ENCODE measurements at places on chromosomes 1 and 21.
A peak's percentile ranks its signal among the peaks of the same experiment; 100 is the strongest.

DNA sequence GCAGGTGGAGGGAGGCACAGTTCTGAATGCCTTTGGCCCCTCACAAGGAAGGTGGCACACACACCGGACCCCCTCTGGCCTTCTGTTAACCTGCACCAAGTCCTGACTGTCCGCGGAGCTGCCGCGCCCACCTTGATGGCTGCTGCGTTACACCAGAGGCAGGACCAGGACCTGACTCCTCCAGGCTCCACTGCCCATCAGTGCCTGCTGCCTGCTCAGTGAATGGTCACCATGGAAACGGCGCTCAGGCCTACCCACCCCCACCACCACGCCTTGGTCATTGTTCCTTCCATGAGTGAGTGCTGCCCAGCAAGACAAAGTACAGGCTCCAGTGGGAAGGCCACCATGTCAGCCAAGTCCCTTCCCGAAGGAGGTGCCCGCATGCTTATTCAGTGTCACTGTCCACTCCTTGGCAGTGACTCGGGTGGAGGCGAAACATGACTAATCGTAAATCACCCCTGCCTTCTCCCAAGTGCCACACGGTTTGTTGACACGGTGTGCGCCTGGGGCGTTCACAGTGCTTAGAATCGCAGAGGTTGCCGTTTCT, 57.3 kb downstream of the SLC37A1 start:
- DNase-seq: no peak

DNA sequence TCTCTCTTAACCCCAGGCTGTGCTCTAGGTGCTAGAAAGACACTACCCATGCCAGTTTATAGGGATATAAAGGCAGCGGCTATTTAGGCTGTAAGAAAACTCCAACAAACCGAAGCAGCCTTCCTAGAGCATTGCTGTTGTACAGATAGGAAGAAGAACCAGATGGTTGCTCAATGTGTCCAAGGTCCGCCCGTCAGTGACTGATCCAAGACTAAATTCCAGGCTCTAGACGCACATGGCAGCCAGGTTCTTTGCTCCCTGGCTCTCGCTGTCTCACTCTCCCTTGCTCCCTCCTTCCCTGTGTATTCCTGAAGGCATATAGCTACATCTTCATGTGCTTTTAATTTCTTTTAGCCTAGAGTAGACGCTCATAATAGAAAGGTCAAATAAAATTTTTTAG, 303.4 kb downstream of the KIF26B start:
- no peak for DNase-seq

DNA sequence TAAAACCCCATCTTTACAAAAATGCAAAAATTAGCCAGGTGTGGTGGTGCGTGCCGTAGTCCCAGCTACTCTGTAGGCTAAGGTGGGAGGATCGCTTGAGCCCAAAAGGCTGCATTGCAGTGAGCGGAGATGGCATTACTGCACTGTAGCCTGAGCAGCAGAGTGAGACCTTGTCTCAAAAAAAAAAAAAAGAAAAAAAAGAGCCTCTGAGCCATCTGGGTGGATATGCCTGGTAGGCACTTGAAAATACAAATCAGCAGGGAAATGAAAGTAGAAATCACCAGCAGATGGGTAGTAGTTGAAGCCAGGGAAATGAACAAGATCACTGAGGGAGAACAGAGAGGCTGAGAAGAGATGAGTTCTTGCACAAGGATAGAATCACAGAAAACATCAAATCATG, 131.0 kb upstream of the HMCN1 start:
- DNase-seq: no peak

DNA sequence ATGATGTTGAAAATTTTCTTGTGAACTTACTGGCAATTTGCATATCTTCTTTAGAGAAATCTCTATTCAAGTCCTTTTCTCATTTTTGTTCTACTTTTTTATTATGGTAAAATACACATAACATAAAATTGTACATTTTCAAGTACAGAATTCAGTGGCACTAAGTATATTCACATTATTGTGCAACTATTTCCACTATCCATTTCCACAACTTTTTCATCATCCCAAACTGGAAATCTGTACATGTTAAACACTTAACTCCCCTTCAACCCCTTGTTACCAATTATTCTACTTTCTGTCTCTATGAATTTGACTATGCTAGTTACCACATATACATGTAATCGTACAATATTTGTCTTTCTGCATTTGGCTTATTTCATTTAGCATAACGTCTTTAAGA, 19.4 kb downstream of the EPS15 start:
- DNase-seq: no peak

DNA sequence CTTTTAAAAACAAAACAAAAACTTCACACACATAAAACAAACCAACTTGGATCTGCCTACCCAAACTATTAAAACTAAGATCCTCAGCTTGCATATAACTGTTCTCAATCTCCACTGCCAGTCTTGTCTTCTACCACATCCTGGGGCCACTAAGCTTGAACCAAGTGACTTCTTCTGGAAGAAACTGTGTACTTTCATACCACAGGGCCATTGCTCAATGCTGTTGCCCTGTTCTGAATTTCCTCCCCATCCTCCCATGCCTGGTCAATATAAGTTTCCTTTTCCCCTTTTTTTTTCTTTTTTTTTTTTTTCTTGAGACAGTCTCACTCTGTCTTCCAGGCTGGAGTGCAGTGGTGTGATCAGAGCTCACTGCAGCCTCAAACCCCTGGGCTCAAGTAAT, 109.9 kb downstream of the KIAA0319L start:
- DNase-seq: no peak

- DNase-seq: no peak
These were observed 48.1 kb downstream of the AHDC1 start for GRCh38 chr1:27555700-27556424.

DNA sequence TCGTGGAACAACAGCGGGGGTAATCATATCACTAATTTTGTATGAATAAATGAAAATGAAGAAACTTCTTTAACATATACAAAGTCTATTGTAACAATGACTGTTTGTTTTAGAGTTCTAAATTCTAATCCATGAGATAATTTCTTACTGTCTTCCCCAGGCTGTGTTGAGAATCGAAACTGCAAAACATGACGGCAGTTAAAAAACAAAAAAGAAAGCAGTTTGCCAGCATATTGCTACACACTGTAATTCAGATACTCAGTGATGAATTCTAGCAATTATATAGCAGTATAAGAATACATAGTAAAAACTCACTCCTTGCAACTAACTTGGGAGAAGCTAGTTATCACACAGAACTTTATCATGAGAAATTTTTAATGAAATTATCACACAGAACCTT, 22.1 kb downstream of the INSL5 start:
- DNase-seq: no peak

DNA sequence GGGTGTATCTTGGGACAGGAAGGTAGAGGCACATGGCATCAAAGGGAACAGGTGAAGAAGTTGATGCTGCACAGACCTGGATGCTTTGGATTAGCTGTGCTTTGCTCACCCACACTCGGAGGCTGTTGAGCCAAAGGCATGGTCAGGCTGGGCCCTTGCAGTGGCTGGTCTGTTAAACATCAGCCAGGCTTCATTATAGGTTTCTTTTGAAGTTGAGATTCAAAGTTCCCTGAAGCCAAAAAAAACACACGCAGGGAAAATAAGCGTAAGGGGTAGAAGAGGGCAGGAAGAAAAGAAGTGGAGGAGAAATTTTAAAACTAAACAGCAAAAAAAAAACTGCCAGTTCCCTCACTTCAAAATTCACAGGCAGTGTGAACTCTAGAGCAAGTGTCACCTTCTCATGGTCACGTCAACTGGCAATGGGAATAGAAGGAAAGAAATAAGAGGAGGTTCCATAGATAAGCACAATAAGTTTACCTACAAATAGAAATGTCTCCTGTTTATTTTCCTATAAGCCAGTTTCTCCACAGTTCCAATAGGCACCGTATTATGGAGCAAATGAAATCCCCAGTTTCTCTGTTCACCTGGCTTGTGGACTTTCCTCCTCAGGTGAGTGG, 139.5 kb downstream of the PAPPA2 start:
- DNase-seq: no peak

DNA sequence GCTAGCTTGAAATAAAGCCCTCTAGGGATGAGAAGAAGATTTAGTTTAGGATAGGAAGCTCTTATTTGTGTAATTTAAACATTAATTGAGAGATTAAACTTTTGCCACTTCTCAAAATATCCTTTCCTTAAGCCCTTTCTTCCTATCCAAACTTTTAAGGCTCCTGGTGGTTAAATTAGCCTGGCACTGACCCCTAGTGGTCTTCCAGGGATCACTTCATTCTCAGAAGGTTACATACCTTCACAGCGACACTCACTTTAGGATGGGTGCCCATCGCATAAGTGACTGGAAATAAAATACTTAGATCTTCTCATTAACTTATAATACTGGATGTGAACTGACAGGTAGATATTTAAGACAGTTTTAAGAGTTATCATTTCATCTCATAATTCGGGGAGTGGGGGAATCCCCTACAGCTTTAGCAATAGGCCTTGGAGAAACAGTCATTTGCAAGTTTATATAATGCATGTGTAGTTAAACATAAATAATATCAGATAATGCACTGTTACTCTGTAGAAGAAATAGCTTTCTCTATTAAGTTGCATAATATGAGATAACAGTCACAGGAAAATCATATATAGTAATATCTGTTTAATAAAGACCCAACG, 7.4 kb downstream of the LHX9 start:
- no peak for DNase-seq

- DNase-seq: no peak
These were observed 29.3 kb upstream of the DDAH1 start for GRCh38 chr1:85494074-85494903.

DNA sequence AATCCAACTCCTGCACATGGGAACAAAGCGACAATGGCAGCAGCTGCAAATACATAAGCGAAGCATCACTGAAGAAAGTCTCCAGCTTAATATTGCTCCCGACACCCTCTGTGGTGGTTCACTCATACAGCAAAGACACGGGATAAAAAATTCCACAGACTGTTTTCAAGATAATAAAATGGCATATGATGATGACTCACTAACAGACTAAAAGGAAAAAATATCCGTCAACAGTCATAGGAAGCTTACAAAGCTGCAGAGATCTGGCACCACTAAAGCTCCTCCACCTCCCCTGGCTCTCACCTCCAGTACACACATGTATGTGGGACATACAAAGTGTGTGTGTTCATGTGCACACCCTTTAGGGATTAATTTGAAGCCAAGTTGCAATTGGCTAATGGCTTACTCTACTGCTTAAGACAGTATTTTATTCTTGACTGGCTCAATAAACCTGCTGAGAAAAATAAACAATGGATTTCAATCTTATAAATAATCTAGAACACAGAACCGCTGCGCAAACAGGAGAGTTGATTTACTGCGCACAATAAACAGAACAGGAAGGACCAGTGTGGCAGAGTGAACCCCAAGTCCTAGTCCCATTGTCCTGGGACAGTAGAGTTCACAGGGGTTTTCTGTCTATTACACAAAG, 94.4 kb downstream of the SLC45A1 start:
- DNase-seq: peak; percentile 54

DNA sequence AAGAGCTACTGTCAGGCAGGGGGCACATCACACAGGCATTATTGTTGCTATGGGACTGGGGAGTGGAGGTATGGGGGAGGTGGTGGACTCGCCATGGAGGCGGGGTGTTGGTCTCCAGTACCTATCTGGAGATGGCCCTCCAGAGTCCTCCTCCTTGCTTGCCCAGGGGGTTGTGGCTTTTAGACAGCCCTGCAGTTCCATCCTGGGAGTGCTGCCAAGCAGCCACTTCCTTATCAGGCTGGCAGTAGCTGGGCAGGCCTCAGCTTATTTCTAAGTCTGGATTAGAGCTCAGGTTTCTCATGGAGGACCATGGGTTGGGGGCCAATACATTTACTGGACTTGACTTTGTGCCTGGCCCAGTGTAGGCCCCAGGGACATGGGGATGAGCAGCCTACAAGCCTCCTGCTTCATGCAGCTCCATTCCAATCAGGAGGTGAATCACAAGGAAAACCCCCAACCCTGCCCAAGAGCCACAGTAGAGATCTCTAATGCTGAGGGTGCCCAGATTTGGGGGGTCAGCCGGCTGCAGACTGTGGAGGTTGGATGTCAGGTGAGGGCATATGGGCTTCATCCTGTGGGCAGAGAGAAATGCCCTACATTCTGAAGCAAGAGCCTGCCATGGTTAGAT, 210.7 kb upstream of the EDN2 start:
- no peak for DNase-seq

GRCh38 chr1:152878042-152878441, at the start of gene SMCP:
Gene SMCP (plus strand): TSS chr1:152878322. CDS start chr1:152884423, 6,101 bp downstream.
- no peak for DNase-seq

GRCh38 chr1:24969596-24970398, 39.7 kb upstream of the RUNX3 start:
- DNase-seq: no peak

- no peak for DNase-seq
These were observed 27.8 kb upstream of the STUM start for GRCh38 chr1:226520640-226521355.

- DNase-seq: no peak
These were observed 3.2 kb upstream of the SNAPIN start for GRCh38 chr1:153655333-153655732.

DNA sequence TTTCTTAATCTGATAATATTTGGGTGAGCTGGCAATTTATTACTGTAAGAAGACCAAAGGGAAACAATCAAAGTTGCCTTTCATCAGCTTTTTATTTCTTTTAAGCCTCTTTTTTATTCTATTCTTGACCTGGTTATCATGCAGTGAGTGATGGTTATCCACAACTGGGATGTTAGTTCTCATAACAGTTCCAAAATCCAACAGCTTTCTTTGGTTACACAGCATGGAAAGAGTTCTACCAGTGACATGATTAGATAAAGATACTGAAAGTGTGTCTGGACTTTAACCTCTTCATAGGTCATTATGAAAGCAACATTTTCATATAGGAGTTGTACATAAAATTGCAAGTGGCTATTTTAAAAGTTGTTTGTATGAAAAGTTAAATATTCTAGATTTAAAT, 163.0 kb downstream of the SYT2 start:
- no peak for DNase-seq

GRCh38 chr1:110645211-110645610, 29.5 kb downstream of the KCNA3 start:
- no peak for DNase-seq

- DNase-seq: no peak
These were observed 1.7 kb downstream of the DR1 start for GRCh38 chr1:93347334-93347899.

DNA sequence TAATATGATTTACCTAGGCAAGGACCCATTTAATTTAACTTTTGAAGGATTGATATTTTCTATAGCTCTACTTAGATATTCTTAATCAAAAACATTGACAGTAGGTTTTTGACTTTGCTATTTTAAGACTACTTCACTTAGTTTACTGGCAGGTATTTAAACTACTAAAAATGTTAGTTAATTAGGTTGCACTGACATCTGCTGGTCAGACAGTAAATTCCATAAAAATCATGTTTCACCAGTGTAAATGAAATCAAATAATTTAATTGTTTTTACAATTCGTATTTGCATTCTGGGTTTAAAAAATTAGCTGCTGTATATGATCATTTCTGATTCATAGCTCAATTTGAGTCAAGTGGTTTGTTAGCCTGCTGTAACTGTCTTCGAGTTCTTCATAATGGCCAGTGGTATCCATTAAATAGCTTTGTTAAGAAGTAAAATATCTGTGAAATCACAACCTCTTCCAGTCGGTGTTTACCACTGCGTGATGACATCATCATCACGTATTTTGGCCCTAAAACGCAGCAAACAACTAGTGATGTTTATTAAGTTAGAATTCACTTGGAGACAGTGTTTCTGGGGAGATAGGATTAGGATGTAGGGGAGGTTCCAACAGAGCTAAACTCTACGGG, 26.2 kb downstream of the EXTL2 start:
- no peak for DNase-seq

Data from smooth muscle cell of the brain vasculature (primary cell).